ENCODE measurements at places on chromosomes 4 and X.

DNA sequence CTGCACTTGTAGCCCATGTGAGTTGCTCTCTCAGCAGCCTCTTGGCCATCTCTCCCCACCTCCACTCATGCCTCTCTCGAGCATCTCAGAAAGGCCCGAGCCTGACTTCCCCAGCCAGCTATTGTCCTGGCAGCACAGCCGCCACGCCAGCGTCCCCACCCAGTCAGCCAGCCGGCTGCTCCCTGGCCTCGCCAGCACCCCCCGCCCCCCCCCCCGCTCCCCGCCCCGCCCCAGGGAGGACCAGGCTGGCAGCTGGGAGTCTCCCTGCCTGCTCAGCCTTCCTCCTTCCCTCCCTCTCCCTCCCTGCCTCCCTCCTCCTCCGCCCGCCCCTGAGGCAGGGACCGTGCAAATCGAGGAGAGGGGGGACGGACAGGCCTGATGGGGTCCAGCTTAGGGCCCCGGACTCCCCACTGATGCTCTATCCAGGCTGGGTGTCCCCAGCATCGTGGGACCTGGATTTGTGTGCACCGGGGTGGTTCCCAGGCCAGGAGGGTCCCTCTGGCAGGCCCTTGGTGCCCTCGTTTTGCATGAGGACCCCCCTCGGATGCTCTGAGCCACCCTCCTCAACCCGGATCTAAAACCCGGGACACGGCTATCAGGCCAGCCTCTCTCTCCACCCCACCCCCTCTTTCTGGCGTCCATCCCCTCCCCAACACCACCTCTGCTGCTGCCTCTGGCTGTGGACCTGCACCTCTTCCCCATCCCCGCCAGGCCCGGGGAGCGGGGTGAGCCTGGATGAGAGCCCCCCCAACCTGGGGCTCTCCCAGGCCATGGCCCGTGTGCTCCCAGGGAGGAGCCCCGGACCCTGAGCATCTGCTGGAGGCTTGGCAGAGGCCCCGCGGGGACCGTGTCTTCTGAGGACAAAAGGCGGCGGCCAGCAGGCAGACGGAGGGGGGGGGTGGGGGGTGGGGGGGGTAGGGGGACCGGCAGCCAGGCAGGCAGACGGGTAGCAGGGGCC is at the start of gene GPR173:
GPR173 (plus strand) TSS at position 621 of the 958 bp plus-strand sequence. CDS start 27,833 bp downstream, outside the sequence.
- DNase-seq: peak; percentile 78

DNA sequence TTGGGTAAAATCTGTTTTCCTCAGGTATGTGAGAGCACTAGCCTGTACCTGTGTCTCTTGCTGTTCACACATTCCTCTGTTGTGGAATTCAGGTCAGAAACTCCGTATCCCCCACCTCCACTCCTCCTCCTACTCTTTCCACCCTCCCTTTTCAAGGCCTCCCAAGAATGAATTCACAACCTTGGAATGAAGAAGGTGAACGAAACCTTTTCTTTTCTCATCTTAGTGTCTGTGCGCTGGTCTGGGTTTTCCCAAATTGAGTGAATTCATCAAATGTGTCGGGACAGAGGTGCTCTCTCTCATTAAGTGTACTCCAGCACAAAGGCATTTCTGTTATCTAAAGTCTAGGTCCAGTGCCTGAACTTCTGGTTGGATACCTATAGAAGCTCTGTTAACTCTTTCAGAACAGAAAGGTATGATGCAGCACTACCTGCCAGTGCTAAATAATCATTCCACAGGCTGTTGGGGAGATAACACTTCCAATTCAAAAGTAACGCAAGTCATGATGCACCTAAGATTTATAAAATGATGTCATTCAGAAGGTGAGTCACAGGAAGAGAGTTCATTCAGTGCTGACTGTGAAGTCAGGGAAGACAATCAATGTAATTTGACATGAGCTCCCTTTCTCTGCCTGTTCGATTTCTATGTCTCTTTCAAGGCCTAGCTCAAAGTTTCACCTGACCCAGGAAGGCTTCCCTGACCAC is 41.9 kb downstream of the COL4A6 start:
- DNase-seq: no peak

DNA sequence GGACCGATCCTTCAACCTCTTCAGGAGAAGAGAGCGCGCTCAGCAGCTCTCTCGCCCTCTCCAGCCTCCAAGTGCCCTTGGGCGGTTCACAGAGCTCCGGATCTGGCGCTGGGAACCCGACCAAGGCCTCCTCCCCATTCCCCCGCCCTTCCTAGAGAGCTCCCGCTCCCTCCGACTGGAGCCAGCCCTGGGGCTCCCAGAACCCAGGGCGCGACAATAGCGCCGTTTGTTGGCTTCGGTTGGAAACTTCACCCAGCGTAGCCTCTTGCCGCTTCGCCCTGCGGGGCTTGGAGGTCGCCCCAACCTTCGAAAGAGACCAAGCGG is 3.1 kb upstream of the SOX3 start:
- DNase-seq: peak; percentile 35

- DNase-seq: no peak
Measured at GRCh38 chr4:77073981-77074380, 1.8 kb downstream of the CCNI start.

DNA sequence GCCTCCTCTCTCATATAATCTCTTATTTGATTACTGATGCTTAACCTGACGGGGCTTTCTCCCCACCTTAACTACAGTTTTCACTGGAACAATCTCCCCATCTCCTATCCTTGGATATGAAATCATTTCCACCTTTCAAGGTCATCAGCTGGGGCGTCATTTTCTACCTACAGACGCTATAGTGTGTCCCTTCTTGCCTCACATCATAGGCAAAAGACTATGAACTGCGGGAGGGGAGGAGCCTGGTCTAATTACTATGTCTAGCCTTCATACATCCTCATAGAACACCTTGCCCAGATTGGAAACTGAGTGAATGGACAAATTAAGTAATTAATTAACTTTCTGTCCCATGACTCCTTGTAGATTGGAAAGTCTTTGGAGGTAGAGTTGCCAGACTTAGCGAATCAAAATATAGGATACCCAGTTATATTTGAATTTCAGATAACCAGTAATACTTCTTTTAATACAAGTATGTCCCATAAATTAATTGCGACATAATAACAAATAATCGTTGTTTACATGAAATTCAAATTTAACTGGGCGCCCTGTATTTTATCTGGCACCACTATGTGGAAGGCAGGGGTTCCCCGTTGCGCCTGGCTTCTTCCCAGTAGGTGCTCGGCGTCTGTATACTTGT is 752 bp upstream of the ATP6AP2 start:
- peak; percentile 5 for DNase-seq

DNA sequence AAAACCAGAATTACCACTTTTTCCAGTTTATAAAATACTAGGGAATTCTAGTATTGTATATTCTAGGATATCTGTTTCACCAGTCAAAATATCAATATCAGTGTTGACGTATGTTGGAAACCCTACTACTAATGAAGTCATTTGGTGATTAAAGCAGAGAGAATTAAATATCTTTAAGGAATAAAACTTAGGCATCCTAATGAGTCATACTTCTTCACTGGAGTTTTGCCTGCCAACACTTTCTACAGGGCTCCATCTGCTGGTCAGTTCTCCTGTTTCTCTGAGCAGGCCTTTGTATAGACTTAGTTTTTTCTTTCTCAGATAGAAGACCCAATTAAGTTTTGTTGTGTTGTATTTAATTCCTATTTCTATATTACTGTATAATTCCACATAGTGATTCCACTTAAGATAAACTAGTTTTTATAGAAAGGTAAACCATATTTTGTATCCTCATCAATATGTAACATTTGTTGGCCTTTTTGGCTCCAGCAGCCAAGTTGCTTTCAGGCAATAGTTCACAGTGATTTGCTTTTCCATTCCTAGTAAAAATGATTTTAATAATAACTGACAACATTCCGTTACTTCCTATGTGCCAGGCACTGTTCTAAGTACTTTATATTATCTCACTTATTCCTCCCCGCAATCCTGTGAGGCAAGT is 3.5 kb downstream of the AP1AR start:
- DNase-seq: peak; percentile 85

DNA sequence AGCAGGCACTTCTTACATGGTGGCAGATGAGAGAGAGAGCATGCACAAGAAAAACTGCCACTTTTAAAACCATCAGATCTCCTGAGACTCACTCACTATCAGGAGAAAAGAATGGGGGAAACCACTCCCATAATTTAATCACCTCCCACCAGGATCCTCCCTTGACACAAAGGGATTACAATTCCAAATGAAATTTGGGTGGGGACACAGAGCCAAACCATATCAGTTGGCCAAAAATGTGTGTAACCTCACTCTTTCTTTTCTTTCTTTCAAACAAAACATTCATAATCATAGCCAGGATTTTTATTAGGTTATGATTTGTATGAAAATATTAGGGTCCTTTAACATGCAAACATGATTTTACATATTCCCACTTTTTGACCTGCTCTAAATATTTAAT is 222.1 kb downstream of the PCDH18 start:
- DNase-seq: no peak

GRCh38 chr4:184355111-184355604 is 119.2 kb downstream of the IRF2 start:
- peak; percentile 82 for DNase-seq

- DNase-seq: peak; percentile 94
Measured at GRCh38 chr4:137510557-137511265, 21.6 kb downstream of the PCDH18 start.

- no peak for DNase-seq
Measured at GRCh38 chrX:130446974-130447373, 45.2 kb downstream of the RBMX2 start.

DNA sequence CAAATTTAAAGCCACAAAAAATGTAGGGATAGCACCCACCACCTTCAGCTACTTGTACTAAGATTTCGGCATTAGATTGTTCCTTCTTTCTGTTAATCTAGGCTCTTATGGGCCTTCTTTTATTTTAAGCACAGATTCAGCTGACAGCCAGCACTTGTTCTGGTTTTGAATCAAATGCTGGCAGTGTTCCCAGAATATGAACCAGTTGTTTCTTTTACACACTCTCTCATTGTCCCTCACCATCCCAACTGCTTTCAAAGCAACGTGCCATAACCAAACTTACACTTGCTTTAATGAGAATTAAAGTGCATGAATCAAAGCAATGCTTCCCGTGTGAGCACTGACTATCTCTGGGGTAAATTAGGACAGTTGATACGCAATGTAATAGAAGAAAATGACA is 744.5 kb upstream of the FAM241A start:
- DNase-seq: peak; percentile 76

DNA sequence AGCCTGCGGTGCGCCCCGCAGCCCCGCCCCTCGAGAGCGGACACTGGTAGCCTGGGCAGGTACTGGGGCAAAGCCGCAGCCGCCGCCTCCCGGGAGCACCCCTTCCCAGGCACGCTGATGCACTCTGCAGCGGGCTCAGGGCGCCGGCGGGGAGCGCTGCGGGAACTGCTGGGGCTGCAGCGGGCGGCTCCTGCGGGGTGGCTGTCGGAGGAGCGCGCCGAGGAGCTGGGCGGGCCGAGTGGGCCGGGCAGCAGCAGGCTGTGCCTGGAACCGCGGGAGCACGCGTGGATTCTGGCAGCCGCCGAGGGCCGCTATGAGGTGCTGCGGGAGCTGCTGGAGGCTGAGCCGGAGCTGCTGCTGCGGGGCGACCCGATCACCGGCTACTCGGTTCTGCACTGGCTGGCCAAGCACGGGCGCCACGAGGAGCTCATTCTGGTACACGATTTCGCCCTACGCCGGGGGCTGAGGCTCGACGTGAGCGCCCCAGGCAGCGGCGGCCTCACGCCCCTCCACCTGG is 401 bp downstream of the SOWAHD start:
- no peak for DNase-seq

DNA sequence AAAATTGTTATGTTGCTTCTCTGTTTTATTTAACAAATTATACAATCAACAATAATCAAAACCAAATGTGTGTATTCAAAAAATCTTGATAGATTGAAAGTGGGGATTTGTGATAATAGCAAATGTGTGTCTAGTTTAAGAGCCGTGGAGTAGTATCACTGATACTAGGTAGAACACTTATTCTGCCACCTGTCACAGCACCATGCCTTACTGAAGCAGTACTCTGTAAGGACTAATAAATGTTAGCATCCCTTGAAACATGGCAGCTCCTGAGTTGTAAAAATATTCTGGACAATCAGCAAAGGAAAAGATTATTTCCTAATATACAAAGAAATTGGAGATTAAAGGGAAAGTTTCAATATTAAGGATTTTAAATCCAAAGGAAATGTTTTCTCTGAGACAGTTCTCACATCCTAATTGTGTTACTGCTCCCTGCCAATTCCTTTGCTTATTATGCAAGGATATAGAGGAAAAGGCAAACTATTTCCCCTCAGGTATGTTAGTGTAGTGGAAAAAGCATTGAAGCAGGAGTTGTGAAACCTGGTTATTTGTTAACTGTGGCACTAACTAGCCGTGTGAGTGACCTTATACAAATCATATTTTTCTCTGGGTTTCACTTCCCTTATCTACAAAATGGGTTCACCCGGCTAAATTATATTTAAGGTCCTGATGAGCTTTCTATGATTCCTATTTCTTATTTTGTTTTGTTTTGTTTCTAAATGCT is 303.1 kb downstream of the ARHGAP24 start:
- no peak for DNase-seq

DNA sequence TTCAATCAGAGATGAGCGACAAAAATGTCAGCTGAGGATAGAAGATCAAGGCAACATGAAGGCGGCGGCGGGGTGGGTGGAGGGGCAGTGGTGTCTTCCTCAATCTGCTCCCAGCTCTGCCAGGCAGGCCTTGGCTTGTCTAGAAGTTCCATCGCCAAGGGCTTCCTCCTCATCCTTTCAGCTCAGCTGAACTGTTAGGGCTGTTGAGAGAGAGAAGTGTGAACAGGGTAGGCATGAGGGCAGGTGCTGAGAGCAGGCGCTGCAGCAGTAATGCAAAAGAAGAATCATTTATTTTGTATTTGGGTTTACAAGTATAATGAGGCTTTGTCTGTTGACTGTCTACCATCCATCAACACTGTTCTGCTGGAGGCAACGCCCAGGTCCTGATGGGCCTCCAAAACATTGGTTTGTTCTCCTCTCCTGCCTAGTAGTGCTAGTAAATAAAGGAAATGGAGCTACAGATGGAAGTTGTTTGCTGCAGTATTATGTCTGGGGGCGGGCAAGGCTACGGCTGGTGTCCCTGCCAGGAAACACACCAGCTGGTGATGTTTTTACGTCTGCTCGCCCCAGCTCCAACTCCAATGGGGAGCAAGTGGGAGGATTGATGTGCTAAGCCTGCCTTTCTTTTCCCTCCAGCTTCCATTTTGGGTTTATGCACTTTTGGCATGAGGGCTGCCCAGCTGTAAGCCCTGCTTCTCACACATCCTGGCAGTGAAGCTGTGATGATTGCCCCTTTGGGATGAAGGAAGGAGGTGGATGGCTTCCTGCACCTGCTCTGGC is 139.4 kb upstream of the BOD1L1 start:
- no peak for DNase-seq

- DNase-seq: peak; percentile 72
Measured at GRCh38 chr4:121462660-121463261, 81.9 kb upstream of the QRFPR start.

GRCh38 chr4:105633241-105633640 is 75.2 kb downstream of the INTS12 start:
- DNase-seq: no peak
